Tongue (tissue), 3 donors: ENCODE measurements at places on chromosomes 6 and 20.

DNA sequence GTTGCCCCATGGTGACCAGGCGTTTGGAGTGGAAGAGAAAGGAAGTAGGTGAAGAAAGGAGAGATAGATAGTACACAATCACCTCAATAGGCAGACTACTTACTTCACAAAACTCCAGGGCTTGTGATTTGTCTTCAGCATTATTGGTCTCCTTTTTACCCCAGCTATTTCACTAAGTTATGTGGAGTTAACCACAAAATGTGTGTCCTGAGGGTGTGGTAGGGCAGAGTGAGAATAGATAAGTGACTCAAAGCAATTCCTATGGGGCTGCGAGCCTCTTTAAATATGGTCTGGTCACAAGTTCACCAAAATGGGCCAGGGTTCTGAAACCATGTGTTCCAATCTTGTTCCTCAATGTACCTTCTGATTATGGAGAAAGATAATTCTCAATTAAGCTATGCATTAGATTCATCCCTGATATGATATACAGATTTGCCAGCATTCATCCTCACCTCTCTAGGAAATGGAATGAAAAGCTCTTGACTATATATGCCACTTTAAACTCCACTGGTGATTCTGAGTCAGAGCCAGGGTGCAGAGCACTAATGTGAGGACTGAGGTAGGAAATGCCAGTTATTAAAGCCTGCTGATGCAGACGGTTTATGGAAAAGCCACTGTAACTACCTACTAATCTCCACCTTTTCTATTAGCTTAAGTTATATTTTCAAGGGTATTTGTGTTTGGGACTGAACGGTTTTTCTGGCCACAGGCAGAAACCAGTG lies 310.6 kb upstream of the MANEA start:
- no peak for DNase-seq

GRCh38 chr6:132675749-132676148 lies 16.8 kb upstream of the TAAR1 start:
- no peak for DNase-seq

DNA sequence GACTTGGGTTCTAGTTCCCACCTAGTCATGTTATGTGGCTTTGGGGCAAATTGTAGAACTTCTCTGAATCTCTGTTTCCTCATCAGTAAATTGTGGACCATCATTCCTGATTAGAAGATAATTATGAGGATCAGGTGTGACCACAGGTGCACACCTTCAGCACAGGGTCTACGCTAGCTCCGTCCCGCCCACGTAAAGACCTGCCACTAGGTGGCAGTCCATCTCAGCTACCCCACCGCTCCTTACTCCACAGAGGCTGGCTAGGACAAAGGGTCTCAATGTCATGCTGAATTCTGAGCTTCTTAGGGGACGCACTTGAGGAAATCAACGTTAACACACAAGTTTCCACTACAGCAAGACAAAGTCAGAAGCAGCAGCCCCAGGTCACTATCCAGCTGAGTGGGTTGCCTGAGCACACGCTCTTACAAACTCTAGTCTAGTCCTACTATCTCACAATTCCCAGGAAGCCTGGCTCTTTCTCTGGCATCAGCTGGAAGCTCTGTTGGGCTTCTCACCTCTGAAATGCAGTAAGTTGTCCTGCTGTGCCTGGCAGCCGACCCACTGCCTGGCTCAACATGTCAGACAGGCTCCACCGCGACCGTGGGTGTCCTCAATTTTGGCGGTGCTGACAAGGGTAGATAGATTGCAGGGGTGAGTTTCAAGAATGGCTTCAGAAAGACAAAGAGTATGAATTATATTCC lies 2.0 kb upstream of the PLCG1 start:
- no peak for DNase-seq

DNA sequence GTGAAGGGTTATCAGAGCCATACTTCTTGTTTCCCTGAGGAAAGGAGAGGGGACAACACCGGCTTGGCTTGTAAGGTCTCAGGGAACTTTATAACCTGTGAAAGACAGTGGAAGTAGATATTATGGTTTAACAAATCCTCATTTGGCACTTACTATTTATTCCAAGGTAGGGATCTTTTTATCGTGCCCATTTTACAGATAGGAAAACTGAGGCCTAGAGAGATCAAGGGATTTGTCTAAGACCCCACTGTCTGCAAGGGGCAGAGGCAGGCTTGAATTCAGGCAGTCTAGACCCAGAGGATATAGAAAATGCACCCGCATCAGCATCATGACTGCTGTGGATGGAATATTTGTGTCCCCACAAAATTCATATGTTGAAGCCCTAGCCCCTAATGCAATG lies 118.4 kb upstream of the CST7 start:
- no peak for DNase-seq

- DNase-seq = peak; percentile 91
Measured at GRCh38 chr20:13119583-13119982, 101.5 kb upstream of the ISM1 start.

GRCh38 chr6:7154341-7155139 lies 46.8 kb downstream of the RREB1 start:
- DNase-seq = peak; percentile 70

- no peak for DNase-seq
Measured at GRCh38 chr6:151690768-151691562, 116.5 kb upstream of the ESR1 start.

DNA sequence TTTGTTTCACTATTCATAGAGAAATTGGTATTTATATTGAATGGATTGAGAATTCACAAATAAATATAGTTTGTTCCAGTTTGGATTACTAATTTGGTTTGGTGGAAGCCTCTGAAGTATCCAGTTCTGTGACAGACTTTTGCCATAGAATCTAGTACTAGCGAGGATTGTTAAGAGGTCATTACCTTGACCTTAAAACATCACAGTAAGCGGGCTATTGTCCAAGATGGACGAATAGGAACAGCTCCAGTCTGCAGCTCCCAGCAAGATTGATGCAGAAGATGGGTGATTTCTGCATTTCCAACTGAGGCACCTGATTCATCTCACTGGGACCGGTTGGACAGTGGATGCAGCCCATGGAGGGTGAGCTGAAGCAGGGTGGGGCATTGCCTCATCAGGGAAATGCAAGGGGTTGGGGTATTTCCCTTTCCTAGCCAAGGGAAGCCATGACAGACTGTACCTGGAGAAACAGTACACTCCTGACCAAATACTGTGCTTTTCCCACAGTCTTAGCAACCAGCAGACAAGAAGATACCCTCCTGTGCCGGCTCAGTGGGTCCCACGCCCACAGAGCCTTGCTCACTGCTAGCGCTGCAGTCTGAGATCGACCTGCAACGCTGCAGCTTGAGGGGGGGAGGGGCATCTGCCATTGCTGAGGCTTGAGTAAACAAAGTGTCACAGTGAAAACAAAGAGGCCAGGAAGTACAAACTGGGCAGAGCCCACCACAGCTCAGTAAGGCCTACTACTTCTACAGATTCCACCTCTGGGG lies 66.4 kb upstream of the NEDD9 start:
- no peak for DNase-seq
